IPS DF 19.7 (cell line): ENCODE measurements at places on chromosomes 1 and 21.

DNA sequence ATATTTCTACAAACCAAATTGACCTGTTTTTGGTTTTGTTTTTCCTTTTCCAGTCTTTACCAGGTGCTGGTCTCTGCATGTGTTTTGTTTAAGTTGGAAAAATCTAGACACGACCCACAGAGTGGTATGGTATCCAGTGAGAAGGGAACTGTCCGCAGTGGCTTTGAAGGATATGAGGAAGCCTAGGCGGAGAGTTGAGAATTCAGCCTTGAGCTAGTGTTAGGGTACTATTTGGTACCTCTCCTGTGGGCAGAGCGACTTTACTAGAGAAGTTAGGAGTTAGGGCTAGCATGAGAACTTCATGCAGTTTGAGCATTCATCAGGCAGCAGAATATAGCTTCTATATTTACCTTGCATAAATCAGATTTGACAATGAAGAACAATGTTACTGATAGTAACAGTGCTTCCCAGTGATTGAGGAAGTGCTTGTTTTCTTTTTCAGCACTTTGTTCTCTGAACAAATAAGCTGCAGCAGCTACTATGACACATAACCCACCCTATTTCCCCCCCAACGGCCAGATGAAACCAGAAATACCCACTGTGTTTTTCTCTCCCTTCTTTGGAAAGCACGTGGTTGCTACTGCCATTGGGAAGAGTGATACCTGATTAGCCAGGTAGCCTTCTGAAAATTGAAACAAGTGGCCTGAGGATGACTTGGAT, 19.0 kb downstream of the MRPS6 start:
- DNase-seq = no peak

- no peak for DNase-seq
These were observed 32.5 kb downstream of the SLC22A15 start for GRCh38 chr1:116008656-116009390.

DNA sequence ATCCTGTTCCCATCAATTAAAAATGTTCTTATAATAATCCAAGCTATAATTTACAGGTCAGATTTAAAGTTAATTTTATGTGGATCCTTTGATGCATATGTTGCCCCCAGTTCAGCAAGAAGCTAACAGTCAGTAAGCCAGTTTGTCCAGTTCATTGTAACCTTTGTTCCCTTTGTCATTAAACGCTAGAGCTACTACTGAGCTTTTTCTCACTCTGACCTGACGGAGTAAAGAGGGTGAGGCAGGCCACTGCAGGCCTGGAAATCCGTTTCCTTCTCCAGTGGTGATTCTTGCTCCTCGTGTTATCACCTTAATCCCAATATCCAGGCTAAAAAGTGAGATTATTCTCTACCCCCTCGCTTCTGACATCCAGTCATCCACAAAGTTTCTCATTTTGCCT, 10.2 kb downstream of the YBX1 start:
- no peak for DNase-seq

GRCh38 chr1:12191242-12192032, 24.6 kb downstream of the TNFRSF1B start:
- no peak for DNase-seq

DNA sequence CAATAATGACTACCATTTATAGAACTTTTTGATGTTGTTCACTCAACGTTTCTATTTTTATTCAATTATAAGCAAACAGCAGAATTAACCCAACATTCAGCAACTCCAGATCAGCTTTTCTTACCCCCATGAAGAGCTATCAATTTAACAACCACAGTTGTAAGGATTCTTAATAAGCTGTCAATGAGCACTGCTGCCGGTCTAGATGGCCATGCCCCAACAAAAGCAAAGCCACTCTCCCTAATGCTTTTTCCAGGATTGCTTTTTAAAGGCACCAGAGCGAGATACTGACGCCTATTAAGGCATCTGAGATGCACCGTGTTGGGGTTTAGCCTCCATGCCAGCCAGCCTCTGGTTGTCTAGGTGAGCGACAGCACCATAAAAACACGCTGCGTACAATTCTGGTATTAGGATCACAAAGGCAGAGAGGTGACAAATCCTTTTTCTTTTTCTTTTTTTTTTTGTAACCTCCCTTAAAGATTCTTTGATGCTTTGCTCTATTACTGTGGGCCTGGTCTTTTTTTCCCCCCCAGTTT, 39.5 kb downstream of the PTPRC start:
- no peak for DNase-seq

DNA sequence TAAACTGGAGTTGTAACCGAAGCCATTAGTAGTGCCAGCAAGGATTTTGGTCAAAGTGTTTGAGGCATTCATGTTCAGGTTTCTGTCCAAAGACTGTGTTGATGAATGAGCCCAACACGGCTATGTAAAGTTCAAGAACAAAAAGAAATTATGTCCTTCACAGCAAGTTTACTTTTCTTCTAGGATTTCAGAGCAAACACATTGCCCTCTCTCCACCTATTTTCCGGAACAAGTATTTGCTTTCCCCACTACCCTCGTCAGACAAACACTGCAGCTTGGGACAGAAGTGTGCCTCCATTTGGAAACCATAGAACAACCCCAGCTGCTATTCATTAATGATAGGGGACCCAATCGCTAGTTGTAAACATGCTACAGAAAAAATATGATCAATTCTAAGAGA, 151.4 kb upstream of the C1orf105 start:
- no peak for DNase-seq

DNA sequence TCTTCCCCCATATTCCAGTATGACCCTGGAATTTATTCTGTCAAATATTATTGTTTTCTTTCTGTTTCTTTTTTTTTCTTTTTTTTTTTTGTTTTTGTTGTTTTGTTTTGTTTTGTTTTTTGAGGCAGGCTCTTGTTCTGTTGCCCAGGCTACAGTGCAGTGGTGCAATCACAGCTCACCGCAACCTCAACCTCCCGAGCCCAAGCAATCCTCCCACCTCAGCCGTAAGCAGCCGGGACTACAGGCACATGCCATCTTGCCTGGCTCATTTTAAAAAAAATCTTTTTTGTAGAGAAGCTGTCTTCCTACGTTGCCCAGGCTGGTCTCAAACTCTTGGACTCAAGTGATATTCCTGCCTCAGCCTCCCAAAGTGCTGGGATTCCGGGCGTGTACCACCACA, 237.6 kb downstream of the SMYD3 start:
- no peak for DNase-seq

DNA sequence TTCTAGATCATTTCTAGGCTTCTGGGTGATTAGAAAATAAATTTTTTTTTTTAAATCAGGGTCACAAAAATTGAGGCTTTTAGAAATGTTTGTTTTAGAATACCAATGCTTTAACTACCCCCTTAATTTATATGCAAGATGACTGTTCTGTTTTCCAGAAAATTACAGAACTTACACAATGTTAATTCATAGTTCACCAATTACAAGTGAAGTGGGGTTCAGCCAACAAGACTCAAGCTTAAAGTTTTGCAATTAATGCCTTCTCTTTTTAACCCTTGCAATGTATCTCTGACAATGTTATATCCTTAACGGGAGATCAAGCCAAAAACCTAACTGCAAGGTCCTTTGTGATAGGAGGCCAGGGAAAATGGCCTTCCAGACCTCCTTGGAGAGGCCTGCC, 5.6 kb downstream of the PRELP start:
- no peak for DNase-seq

DNA sequence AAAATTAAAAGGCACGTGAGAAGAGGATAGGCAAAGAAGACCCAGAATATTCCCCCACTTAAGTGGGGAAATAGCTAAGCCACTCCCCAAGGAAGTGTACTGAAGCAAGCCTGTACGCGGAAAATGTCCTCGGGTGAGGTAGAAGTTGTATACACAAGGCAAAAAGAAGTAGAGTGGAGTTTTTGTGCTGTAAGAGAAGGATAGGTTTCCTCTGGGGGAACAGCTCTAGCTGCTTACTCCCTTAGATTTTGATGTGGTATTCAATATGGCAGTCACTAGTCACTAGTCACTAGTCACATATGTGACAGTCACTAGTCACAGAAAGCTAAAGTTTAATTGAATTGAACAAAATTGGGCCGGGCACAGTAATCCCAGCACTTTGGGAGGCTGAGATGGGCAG, 7.6 kb downstream of the TXNIP start:
- DNase-seq = no peak

- DNase-seq = no peak
These were observed 209.4 kb upstream of the SNX7 start for GRCh38 chr1:98452162-98452561.

DNA sequence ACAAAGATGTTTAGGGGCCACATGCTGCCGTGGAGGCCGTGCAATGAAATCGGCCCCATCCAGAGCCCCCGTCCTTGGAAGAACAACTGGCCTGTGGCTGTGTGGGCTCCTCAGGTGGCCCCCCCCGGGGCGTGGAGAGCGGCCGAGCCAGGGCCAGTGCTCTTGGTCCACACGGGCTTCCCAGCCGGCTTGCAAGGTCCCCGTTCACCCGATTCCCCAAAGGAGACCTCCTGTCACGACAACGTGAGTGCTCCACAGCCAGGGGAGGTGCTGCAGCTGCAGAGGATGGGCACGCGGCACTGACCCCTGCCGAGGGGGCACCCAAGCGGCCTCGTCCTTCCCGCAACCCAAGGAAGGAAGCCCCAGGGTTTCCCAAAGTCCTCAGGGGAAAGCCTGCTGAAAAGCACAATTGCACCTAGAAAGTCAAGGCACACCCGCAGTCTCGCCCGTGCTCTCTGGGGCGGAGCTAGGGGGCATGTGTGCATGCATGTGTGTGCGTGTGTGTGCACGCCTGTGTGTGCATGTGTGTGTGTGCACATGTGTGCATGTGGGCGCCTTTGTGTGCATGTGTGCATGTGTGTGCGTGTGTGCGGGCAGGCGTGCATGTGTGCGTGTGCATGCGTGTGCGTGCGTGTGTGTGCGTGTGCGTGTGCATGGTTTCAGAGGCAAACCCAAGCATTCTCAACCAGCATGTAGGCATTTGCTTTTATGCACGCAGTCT, 48.2 kb downstream of the SLX9 start:
- DNase-seq = no peak

GRCh38 chr1:179930867-179931266, 23.7 kb upstream of the CEP350 start:
- no peak for DNase-seq

DNA sequence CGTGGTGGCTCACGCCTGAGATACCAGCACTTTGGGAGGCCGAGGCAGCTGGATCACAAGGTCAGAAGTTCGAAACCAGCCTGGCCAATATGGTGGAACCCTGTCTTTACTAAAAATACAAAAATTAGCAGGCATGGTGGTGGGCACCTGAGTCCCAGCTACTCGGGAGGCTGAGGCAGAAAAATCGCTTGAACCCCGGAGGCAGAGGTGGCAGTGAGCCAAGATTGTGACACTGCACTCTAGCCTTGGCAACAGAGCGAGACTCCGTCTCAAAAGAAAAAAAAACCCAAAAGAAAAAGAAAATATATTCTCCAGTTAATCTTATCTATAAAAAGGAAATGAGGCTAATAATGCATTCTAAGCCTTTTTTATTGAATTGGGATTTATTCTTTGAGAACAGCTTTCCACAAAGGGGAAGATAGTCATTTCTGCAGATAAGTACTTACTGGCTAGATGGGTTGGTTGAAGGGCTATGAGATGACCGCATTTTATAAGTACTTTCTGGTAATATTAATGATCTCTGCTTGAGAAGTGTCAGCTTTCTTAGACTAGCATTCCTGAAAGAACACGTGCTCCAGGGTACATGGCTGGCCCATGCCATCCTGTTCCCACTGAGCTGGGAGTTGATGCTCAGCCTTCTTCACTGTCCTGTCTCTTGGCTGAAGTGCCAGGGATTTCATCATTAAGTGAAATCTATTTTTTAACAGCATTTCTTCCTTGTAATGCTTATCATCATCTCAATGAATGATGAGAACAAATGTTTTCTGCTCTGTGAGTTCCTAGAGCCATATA, 57.9 kb downstream of the SASS6 start:
- DNase-seq = no peak

- DNase-seq = no peak
These were observed 26.5 kb upstream of the SAMD11 start for GRCh38 chr1:897226-897625.

DNA sequence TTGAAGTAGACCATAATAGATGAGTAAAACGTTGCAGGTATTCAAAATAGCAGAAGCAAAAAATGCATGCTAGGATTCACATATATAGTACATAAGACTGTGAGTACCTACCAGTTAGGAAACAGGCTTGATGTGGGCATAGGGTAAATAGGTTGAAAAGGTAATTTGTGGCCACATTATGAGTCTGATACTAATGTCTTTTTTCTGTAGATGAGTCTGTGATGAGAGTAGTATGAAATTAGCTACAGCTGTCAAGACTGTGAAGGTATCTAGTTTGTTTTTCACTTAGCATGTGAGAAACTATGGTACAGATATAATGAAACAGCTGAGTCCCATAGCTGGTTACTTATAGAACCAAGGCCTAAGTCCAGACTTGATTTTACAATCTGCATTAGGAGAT, 12.4 kb upstream of the SPATA1 start:
- no peak for DNase-seq

DNA sequence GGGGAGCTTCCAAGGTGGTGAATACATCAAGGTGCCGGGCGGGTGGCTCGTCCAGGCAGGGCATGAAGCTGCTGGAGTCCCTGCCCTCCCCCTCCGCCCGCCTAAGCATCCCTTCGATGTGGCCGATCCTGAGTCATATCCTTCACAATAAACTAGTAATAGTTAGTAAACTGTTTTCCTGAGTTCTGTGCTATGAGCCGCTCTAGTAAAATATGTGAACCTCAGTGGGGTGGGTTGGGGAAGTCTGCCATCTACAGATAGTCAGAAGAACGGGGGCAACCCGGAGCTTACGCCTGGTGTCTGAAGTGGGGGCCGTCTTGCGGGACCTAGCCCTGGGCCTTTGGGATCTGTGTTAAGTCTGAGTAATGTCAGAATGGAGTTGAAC, 21.6 kb downstream of the C2CD2 start:
- DNase-seq = no peak

GRCh38 chr1:56444960-56445646, 134.3 kb downstream of the PLPP3 start:
- no peak for DNase-seq

DNA sequence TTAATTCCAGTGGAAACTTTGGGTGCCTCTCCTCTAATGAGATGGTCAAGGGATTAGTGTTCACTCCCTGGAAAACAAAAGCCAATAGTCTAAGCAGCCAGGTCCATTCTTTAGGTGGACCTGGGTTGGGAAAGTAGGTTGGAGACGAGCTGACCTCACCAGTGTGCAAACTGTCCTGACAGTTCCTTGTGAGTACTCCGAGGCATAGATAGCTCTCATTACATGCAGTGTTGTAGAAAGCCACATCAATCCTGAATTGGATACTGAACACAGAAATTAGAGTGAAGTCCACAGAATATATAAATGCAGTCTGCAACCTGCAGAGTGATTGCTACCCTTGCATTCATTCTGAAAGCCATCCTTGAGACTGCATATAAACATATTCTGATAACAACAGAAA, 675.1 kb upstream of the CXADR start:
- no peak for DNase-seq
